Astrocyte (in vitro differentiated cells and primary cell): ENCODE measurements at places on chromosomes 6 and 20.
A peak's percentile ranks its signal among the peaks of the same experiment; 100 is the strongest.

- DNase-seq: no peak
These were observed 125.7 kb downstream of the TOX2 start for GRCh38 chr20:44040202-44040915.

DNA sequence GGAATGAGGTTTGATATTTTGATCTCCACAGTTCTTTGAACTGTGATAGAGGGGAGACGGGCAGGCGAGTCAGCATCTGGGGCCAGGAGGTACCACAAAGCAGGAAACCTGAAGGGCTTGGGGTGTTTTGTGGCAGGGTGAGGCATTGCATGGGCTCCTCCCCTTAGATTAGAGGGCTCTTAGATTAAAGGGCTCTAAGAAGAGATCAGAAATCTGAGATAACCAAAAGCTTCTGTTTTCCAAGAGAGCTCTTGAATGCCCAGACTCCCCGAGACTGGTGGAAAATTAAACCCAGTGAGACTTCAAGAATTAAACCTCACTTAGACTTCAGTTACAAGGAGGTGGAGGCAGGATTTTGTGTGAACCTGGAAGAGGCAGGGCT is 2.4 kb upstream of the GPX5 start:
- no peak for DNase-seq

DNA sequence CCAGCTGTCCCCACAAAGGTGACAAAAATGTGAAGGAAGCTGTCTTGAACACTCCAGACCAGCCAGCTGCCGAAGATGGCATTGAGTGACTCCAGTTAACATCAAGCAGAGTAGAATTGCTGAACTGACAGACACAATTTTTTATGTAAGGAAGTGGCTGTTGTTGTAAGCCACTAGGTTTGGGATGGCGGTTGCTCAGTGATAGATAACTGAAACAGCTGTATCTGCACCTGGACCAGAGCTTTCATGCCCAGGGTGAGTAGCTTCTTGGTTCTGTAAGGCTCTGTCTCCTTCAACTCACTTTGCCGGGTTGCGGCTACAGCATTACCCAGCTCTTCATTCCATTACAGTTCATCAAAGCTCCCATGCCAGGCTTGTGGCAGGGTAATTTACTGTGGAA is 49.7 kb upstream of the DDR1 start:
- DNase-seq: no peak

DNA sequence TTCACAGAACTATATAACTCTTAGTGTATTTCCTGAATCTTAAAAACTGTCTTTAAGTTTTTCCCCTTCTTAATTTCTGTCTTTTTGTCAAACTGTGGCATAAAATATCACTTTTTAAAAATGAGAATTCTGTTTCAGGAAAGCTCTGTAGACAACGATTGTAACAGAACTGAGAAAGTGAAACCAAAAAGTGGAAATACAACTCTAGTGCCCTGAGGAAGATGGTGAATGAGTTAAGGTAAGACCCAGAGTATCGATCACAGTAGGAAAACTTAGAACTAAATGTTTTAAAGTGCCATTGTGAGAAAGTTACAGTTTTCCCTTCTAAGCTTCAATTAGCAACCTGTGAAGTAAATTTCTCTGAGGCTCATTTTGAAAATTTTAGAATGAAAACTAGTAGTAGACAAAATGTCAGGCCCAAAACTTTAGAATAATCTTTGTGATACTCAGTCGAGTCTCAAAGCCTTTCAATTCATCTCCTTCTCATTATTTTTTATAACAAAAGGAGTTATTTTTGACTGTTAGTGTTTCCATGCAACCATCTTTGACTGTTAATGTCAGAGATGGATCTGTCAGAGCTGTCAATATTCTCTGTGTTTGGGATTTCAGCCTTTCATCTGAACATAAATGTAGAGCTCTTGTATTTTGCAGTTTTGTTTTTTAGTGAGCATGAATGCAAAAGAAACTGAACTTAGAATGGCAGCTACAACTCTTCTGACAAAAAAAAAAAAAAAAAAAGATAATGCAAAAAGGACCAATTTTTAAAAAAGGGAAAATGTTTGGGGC is 19.0 kb upstream of the TRDN start:
- peak; percentile 1 for DNase-seq

DNA sequence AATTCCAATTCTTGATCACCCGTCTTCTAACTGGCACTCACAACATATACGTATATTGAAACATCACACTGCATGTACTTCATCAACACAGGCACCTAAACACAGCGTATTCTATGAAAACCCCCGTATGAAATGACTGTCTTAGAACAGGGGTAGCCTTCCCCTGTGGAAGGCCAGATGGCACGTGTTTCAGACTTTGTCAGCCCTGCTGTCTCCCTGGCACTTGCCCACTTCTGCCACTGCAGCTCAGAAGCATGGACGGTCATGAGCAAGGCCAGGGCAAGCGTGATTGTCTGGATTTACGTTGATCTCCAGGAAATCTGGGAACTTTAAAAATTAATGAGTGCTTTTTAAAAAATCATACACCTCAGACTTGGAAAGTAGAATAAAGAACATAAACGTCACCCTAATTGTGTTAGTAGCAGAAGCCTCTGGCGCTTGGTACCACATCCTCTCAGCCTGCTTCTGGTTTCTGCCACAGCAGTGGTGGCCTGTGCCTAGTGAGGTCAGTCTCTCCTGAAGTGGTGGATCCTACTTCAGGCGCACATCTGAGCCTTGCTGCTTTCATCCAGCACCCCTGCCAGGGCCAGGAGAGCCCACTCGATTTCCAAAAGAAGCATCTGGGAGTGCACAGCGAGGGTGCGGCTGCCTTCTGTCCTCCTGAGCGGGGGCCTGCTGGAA is 18.3 kb downstream of the PDE10A start:
- no peak for DNase-seq

DNA sequence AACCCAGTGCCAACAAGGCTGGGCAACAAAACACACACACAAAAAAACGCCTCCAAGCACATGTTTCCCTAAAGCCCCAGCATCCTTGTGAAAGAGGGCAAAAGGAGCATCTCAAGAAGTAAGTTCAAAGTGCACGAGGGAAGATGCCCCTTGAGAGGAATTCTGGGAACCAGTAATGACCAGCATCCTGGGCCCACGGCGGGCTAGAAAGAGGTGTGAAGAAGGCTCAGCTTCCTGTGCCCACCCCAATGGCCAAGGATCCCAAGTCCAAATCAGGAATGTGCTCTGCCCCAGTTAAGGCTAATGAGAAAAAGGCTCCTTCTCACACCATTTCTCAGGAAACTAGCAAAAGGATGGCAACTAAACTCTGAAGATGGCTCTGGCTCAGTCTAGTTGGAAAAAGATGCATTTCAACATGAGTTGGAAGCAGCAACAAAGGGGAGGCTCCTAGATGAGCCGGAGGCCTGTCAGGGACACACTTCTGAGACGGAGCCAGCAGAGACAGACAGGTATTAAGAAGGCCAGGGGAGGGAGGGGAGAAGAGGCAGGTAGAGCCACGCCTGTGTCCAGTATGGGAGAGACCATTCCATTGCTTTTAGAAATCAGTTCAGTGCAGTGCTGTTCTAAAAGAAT is 3.2 kb downstream of the RIMS4 start:
- DNase-seq: no peak

GRCh38 chr6:36678488-36679042 is at the start of gene CDKN1A:
Gene CDKN1A (plus strand): TSS chr6:36678714. CDS start chr6:36684102, 5,388 bp downstream.
- peak; percentile 78 for DNase-seq

DNA sequence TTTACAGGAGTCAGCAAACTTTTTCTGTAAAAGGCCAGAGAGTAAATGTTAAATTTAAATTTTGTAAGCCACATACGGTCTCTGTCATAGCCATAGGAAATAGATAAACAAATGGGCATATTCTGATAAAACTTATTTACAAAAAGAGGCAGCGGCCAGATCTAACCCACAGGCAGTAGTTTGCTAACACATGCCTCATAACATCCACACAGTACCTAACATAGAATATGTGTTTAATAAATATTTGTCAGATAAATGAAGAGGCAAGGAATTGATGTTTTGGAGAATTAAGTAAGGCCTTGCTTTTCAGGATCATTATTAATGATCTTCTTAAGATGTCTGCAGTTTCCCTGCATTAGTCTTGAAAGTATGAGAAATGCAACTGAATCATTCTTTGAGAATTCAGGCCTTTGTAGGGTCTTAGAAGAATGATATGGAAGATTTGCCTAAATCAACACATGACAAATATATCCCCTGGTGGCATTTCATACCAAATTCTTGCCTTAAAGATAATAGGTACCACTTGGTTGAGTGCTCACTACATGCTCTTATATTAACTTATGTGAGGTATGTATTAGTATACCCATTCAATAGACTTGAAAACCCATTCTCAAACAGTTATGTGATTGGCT is 39.3 kb upstream of the TRAM2 start:
- DNase-seq: peak; percentile 50

- no peak for DNase-seq
These were observed 282.1 kb downstream of the TPBG start for GRCh38 chr6:82645536-82646230.

DNA sequence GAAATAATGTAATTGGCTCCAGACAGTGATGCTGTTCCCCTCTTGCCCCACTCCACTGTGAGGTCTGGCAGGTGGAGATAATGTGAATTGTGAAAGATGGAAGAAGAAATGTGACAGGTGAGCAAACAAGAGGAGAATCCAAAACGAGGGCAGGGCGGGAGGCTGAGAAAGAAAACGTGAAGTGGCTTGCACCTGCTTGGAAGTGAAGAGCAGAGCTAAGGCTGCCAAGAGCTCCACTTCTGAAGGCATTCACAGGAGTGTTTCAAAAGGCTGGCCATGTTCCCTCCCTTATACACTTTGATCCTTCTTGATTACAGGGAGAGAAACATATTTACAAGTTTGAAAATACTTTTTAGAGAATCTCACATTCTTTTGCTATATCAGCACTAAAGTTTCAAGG is 359.4 kb downstream of the EPHA7 start:
- DNase-seq: no peak

- no peak for DNase-seq
These were observed 190.8 kb downstream of the DLL1 start for GRCh38 chr6:170100046-170100445.

DNA sequence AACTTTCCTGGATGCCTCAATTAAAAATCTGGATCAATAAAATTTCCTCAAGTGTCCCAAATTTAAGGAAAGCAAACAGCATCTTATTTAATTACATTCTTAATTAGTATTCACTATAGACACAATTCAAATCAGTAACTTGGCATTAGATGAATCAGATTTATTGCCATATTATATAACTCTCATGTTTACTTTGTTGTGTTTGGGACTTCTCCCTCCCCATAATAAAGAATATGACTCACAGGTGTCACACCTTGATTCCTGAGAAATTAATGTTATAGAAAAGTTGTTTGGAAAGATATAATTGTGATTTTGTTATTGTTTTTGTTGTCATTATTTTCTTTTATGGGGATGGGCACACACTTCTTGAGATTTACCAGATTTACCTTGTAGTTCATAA is 18.4 kb downstream of the EYA4 start:
- no peak for DNase-seq

DNA sequence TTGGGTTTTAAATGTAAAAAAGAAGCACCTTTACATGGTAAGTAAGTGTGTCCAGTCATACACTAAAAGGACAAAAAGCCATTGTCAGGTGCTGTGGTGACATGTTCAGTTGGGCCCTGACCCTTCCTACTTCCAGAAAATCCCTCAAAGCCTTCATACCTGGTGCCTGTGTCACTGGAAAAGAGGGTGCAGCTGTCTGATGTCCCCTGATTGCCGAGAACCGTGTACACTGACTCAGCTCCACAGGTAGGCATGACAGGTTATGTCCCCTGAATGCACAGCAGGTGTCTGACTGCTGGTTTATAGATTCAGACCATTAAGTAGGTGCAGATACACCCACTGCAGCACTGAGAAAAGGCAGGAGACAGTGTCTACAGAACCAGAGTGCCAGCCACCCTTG is 99.1 kb downstream of the FOXC1 start:
- no peak for DNase-seq

DNA sequence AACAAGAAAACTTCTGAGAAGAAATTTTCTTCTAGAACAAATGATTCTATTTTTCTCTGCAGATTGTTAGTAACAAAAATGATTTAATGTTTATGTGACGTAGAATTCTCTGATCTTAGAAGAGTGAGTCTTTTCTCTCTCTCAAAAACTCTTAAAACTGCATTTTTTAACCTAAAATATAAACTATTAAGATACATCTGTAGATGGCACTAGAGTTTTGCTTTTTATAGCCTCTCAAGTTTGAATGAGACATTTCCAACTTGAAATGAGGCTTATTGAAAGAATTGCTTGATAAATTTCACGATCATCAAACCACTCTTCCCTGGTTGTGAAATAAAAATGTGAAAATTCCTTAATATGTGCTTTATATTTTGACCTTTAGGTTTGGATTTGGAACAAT is 53.8 kb downstream of the PHF3 start:
- no peak for DNase-seq

DNA sequence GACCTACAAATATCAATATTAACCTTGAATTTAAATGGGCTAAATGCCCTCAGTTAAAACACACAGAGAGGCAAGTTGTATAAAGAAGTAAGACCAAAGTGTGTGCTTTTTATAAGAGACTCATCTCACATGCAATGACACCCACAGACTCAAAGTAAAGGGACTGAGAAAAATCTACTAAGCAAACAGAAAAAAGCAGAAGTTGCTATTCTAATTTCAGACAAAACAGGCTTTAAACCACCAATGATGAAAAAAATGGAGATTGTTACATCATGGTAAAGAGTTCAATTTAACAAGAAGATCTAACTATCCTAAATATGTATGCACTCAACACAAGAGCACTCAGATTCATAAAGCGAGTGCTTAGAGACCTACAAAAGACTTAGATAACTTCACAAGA is 741.9 kb upstream of the MARCKS start:
- no peak for DNase-seq

GRCh38 chr20:44442298-44443070 is 33.2 kb upstream of the TTPAL start:
- DNase-seq: no peak

- no peak for DNase-seq
These were observed 1.8 kb downstream of the HSD17B8 start for GRCh38 chr6:33206027-33206863.

DNA sequence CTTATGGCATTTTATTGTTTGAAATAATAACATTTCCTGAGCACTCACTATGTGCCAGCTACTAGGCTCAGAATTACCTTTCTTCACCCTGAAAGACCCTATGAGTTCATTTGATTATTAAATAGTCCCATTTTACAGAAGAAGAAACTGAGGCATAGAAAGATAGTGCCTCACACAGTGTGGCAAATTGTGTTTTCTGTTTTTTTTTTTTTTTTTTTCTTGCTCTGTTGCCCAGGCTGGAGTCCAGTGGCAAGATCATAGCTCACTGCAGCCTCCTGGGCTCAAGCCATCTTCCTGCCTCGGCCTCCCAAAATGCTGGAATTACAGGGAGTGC is 59.7 kb upstream of the PTPN1 start:
- DNase-seq: no peak

DNA sequence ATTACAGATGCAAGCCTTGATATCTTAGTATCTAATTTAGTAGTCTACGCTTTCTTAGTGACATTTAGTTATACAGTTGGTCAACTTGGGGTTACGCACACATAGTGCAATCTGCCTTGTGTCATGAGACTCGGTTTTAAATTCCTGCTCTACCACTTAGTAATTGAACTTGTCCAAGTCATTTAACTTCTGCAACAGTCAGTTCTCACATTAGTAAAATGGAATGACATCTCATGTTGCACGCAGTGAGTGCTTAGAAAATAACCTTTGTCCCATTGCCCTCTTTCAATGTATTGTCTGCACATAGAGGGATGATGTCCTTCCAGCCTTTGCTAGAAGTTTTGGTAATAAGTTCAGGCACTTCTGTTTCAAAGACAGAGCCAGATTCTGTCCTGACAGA is 48.6 kb downstream of the TMEM170B start:
- peak; percentile 42 for DNase-seq

GRCh38 chr6:117906507-117906957 is 532 bp upstream of the SLC35F1 start:
- peak; percentile 12 for DNase-seq
